H9 (cell line): ENCODE measurements at places on chromosomes 16 and 17. TPM values are rescaled to one million over a fixed set of nuclear protein-coding genes. Genes with fewer than 3 reads are reported as not detected.

MILR1 gene
- not detected in 2 replicates for total RNA-seq

RCVRN gene
- total RNA-seq, result not detected in 2 replicates

C17orf78 gene
- total RNA-seq, result not detected in 2 replicates

GNGT2 gene
- total RNA-seq, result 0.42 and 1.1 TPM in 2 replicates

ZNF263 gene
- total RNA-seq, result 35.7 and 36.3 TPM in 2 replicates

CLDN7 gene
- total RNA-seq, result 174 and 177 TPM in 2 replicates

DNA sequence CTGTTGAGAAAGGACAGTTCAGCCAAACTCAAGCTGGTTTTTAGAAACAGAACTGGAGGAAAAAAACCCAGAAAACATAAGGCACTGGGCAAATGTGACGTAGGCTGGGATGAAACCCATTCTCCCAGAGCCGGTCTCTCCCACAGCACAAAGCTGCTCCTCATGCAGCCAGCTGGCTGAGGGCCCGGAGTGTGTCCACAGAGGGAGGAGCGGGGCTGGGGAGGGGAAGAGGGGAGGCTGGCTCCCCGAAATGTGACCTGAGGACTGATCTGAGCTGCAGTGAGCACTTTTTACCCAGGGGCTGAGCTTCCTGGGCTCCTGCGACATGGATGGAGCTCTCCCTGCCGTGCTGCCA lies 20.8 kb downstream of the FOXF1 start:
- no peak for DNase-seq
- H3K4me1 ChIP-seq, result no peaks in the 10 kb centered on the region
- no peaks in the 10 kb centered on the region for H3K36me3 ChIP-seq
- H3K4me3 ChIP-seq, result no peak overlapping the region
- H3K27ac ChIP-seq, result no peak overlapping the region

GRCh38 chr16:68605746-68606145 lies 39.4 kb upstream of the CDH3 start:
- no peak for DNase-seq
- no peak overlapping the region for H3K27ac ChIP-seq
- H3K4me3 ChIP-seq, result no peak overlapping the region
- H3K4me1 ChIP-seq, result no peaks in the 10 kb centered on the region
- H3K36me3 ChIP-seq, result no peaks in the 10 kb centered on the region

DNA sequence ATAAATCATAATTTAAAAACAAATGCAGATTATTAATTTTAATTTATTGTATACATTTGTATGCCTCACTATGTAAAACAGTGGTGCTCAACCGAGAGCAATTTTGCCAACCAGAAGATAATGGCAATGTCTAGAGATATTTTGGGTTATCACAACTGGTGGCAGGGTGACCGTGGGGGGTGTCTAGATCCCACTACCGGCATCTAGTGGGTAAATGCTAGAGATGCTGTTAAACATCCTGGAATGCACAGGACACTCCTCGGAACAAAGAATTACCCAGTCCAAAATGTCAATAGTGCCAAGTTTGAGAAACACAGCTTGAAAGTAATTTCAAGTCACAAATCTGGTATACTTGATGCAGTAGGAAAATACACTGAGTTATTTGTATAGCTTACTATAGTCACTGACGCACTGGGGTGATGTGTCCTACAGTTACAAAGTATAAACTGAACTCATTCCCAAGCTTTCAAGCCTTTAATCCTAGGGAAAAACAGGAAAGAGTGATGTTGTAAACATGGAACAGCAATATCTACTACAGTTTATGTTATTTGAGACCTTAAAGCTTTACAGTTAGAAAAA lies 133.5 kb downstream of the BRIP1 start:
- no peaks in the 10 kb centered on the region for H3K4me1 ChIP-seq
- H3K36me3 ChIP-seq, result peaks cover 21% of the 10 kb centered on the region
- no peak overlapping the region for H3K4me3 ChIP-seq

DNA sequence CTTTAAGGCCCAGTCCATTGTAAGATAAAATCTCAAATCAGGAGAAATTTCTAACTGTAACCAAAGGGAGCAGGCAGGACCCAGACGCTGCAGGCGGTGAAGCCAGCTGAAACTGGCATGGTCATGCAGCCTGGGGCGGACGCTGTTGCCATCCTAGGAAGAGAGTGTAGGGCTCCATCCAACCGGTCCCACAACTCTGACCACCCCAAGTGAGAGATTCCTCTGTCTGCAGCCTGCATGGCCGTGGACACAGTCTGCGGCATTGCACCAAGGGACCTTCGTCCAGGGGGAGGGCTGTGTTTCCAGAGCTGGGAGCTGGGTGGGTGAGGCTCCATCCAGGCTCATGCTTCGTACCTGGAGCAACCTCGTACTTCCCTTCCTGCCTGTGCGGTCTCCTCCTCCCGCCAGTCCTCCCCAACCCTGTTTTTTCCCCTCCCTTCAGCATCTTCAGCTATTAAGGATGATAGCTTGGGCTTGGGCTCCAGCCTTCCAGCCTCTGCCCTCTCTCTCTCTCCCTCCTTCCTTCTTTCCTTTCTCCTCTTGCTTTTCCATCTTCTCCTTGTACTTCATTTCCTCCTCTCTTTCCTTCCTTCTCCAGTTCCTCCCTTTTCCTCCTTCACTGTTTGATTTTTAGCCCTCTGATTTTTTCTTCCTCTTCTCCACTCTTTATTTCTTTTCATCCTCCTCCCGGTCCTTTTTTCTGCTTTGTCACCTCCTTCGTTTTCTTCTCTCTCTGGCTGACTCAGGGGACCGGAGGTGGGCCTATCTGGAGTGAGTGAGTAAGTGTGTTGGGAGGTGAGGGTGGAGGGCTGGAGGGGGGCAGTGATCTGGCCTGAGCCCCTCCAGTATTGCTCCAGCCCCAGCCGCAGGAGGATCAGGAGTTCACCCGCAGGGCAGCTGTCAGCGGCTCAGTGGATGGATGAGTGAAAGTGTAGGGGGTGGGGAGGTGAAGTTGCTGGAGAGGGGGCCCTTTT lies 17.0 kb upstream of the LHX1 start:
- peaks cover 9% of the 10 kb centered on the region; the same call in 1 of the 2 replicates for H3K4me1 ChIP-seq
- no peak overlapping the region for H3K27ac ChIP-seq
- H3K27me3 ChIP-seq, result no peaks in the 10 kb centered on the region
- H3K36me3 ChIP-seq, result no peaks in the 10 kb centered on the region
- peak; percentile 53 for DNase-seq

- no peak overlapping the region for H3K4me3 ChIP-seq
- peaks cover 6% of the 10 kb centered on the region; the same call in 1 of the 2 replicates for H3K4me1 ChIP-seq
- H3K27ac ChIP-seq, result no peak overlapping the region
- H3K27me3 ChIP-seq, result no peaks in the 10 kb centered on the region
These were observed 12.8 kb downstream of the ADORA2B start for GRCh38 chr17:15957608-15958307.

DNA sequence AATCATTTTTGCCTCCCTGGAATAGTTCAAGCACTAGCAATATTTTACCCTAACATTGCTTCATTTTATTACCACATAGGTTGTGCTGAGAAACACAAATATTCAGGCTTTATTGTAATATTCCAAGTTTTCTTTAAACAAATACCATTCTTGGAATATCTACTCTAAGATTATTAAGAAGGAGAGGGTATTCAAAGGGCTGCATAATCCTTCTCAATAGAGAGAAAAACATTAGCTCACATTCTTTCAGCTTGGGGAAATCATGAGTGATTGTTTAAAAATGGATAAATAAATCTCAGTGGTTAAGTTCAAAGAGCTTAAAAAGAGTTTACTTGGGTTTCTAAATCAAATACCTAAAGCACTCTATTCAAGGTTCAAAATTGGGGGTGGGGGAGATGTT lies 111.9 kb upstream of the CORO6 start:
- H3K4me1 ChIP-seq, result no peaks in the 10 kb centered on the region
- no peak overlapping the region for H3K27ac ChIP-seq
- H3K4me3 ChIP-seq, result no peak overlapping the region
- no peaks in the 10 kb centered on the region for H3K36me3 ChIP-seq

GRCh38 chr16:64841482-64841881 lies 280.4 kb downstream of the CDH11 start:
- H3K27ac ChIP-seq, result no peak overlapping the region
- H3K4me1 ChIP-seq, result no peaks in the 10 kb centered on the region
- no peaks in the 10 kb centered on the region for H3K36me3 ChIP-seq
- no peaks in the 10 kb centered on the region for H3K27me3 ChIP-seq
- no peak for DNase-seq

DNA sequence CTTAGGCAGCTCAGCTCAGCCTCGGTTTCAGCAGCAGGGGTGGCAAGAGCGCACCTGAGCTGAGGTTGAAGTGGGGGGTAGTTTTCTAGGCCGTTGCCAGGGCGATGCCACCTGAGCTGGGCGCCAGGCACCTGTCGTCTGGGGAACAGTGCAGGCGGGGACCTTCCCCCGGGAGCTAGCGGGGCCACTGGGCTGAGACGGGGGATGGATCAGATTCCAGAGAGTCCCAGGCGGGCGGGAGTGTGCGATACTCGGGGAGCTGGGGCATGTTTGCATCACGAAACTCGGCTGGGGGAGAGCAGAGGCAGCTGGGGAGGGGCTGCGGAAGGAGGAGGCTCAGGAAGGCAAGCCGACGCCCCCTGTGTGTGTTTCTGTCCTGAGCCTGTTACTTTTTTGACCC lies 477 bp upstream of the CLDN9 start:
- peaks cover 31% of the 10 kb centered on the region for H3K36me3 ChIP-seq
- H3K4me3 ChIP-seq, result peak overlapping the region; percentile 79
- H3K4me1 ChIP-seq, result peaks cover 2% of the 10 kb centered on the region; the same call in 1 of the 2 replicates
- no peaks in the 10 kb centered on the region for H3K27me3 ChIP-seq

DNA sequence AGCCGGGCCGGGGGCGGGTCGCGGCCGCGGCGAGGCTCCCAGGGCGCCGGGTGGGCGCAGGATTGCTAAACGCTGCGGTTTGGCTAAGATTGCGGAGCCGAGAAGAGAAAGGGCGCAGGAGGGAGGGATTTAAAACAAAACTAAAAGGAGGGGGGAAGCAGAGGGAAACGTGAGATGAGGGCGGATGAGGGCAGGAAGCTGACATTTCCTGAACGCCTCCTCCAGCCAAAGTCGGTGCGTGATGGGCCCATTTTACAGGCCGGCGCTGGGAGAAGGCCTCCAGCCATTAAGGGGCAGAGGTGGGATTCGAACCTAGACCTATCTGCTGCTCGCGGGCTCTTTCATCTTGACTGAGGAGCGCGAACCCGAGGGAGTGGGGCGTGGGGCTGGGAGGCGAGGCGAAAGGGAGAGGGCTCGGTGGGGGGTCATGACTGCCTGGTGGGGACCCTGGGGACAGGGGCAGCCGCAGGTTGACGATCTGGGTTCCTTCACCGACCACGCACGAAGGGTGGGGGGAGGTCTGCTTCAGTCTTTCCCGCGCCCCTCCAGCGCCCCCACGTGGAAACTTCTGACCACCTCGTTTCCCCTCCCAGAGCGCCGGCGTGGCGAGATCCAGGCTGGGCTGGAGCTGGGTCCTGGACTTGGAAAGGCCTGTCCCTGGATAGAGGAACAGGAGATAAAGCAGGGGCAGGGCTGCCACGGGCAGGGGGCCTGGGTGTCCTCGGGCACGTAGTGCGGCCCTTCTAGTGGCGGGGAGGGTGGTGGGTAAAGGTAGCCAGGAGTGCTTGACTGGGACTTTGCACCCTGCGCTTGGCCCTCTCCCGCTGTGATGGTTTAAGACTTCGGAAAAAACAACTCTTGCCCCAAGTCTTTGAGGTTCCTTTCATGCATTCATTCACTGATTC lies 3.8 kb upstream of the TAC4 start:
- H3K36me3 ChIP-seq, result peaks cover 3% of the 10 kb centered on the region; the same call in 1 of the 3 replicates
- H3K27ac ChIP-seq, result no peak overlapping the region
- peak overlapping the region; percentile 72 for H3K4me3 ChIP-seq
- H3K4me1 ChIP-seq, result no peaks in the 10 kb centered on the region
- DNase-seq, result peak; percentile 86
- no peaks in the 10 kb centered on the region; the same call in 1 of the 2 replicates for H3K27me3 ChIP-seq
